IPS DF 19.7 (cell line): ENCODE measurements at places on chromosomes 12 and 14.

GRCh38 chr14:46769292-46769691 lies 117.7 kb upstream of the RPL10L start:
- no peak for DNase-seq

DNA sequence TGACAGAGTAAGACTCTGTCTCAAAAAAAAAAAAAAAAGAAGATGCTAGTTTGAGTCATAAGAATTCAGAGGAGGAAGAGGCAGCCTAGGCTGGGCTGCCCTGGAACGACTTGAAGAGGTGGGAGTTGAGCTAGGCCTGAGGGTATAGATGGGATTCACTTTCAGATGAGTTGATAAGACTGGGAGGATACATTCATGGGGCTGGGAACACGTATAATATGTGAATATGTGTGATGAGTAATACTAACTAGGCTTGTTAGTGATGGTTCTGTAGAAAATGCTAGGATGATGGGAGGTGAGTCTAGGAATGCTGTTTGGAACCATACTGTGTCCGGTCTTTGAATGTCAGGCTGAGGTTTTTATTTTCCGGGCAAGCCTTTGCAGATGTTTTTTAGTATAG lies 9.0 kb downstream of the PLEKHA5 start:
- no peak for DNase-seq

DNA sequence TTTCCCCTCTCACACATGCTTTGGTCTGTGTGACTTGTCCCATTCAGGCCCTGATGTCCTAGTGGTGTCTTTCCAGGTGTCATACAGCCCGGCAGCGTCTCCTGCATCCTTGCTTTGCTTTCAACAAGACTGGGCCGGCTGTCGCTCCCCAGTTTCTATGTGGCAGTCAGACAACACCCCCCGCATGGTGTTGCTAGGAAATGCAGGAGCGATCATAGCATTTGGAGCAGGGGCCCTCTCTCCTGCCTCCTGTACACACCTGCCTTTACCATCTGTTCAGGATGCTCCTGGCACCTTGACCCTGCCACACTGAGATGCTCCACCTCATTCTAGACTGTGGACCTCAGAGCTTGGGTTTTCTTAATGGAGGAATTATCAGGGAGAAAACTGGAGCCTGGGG lies 29.5 kb downstream of the CACNA1C start:
- no peak for DNase-seq

DNA sequence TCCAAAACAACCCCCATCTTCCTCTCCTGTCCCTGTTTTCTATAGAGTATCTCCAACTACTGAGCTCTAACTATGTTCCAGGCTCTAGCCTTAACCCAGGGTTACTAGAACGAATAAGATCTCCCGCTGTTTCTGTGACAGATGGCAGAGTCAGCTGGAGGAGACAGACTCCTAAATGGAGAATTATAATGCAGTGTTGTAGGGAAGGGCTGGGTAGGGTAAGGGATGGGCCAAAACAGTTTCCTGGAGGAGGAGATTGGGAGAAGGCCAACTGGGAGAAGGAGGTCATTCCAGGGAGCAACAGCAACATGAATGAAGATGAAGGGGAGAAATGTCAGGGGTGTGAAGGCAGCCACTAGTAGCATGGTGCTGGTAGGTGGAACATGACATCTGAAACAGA lies 73.4 kb upstream of the ANO4 start:
- DNase-seq: no peak

DNA sequence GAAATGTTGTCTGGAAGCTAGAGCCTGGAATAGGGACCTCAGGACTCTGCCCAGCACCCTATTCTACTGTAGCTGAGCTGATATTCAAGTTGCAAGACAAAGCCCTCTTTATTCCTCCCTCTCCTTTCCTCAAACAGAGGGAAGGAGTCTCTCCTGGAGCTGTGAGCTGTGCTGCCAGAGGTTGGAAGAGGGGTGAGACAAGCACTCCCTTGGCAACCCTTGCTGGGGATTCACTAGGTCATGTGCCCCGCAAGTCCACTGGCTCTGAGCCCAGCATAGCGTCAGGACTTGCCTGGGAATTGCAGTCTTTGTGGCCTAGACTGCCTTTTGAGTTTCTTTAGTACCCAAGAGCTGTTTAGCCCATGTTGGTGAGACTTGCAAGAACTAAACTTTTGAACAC lies 11.4 kb upstream of the ASCL1 start:
- DNase-seq: no peak

DNA sequence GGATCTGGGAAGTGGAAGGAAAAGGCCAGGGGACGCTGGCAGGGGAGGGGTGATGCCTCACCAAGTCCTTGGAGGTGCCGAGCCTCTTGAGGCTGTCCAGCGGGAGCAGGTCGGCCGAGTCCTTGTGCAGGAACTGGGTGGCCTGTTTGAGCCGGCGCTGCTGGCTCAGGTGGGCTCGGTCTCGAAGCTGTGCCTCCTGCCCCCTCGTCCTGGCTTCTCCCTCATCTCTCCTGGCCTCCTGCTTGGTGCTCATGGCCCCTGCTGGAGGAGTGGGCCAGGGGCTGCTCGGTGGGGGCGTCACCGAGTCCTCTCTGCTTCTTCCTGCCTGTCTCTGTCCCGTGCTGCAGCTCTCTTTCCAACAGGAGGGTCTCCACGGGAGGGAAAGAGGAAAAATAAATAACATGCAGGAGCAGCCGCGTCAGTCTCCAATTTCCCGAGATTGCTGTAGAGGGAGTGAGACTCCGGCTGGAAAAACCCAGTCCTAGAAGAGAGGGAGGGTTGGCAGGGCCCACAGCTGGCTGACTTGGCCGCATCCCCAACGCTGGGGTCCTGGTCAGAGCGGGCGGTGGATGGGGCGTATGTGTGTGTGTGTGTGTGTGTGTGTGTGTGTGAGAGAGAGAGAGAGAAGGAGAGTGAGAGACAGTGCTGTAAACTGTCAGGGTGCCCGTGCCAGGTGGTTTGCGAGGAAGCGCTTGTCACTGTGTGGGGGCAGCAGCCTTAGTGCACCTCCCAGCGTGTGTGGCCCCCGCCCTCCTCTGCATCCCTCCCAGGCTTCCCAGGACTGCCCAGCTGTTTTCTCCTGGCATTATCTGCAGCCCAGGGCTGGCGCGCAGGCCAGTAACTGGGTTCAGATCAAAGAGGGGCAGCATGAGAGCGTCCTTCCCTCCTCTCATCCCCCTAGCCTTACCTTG lies at the start of gene NRIP2:
TSS of gene NRIP2 (minus strand) at position 455 of the 911 bp plus-strand sequence. CDS start at position 403, 52 bp downstream.
- no peak for DNase-seq

- DNase-seq: no peak
Observed at GRCh38 chr14:44505588-44505987, 1.5 kb downstream of the FSCB start.

- DNase-seq: no peak
Observed at GRCh38 chr12:3405821-3406220, 85.2 kb upstream of the PRMT8 start.

GRCh38 chr14:93115069-93115820 lies 480 bp downstream of the ITPK1 start:
- DNase-seq: no peak

- no peak for DNase-seq
Observed at GRCh38 chr12:14289601-14290000, 75.9 kb upstream of the ATF7IP start.

- no peak for DNase-seq
Observed at GRCh38 chr12:11885261-11886038, 185.3 kb upstream of the BCL2L14 start.

DNA sequence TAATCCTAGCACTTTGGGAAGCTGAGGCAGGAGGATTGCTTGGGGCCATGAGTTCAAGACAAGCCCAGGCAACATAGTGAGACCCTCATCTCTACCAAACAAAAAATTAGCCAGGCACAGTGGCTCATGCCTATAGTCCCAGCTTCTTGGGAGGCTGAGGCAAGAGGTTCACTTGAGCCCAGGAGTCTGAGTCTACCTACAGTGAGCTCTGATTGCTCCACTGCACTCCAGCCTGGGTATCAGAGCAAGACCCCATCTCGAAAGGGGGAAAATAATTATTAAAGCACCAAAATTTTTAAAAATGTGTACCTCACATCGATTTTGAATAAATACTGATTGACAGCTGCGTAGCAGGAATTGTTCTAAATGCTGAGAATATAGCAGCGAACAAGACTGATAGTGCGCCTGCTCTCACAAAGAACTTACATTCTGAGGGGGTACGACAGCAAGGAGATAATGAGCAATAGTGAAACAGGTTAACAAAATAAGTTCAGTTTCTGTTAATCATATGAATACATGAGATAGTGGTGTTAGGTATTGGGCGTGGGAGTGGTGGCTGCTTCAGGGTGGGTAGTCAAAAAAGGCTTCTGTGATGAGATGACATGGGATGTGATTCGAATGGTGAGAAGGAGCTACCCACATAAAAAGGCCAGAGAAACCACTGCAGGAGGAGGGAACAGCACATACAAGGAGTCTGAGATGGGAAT lies 19.6 kb downstream of the HCFC2 start:
- DNase-seq: no peak

- DNase-seq: peak; percentile 45
Observed at GRCh38 chr12:112716099-112717093, 75.2 kb upstream of the RPH3A start.

- no peak for DNase-seq
Observed at GRCh38 chr12:68106160-68106559, 53.4 kb downstream of the IFNG start.

GRCh38 chr12:62434494-62435302 lies 31.9 kb upstream of the MON2 start:
- DNase-seq: no peak

DNA sequence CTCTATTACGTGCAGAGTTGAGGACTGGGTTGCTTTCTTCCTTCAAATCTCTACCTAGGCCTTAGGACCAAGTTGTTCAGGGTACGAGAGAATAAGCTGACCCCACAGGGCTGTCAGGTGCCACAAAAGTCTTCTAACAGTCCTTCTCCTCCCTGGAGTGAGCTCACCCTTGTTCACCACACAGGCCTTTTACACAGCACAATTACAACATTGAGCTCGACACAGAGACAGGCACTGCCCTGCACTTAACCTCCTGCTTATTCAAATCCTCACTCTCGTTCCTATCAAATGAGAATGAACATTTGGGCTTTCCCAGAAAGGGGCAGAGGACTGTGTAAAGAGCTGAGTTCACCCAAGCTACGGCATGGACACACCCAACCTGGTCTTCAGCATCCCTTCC lies 2.4 kb downstream of the GALNT6 start:
- no peak for DNase-seq

DNA sequence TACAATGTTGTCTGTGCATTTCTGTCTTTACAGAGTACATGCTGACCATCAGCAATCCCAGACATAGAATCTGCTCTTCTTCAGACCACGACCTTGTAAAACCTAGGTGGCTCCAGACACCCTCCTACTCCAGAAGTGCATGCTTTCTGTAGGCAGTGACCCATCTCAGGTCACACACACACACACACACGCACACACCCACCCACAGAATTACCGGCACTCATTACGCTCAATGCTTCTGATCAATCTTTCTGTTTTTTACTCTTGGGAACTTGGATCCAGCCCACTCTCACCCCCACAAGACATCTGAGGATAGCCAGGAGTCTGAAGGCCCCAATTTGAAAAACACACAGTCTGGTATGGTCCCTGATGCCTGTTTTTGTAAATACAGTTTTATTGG lies 7.5 kb upstream of the TSPAN9 start:
- DNase-seq: no peak

DNA sequence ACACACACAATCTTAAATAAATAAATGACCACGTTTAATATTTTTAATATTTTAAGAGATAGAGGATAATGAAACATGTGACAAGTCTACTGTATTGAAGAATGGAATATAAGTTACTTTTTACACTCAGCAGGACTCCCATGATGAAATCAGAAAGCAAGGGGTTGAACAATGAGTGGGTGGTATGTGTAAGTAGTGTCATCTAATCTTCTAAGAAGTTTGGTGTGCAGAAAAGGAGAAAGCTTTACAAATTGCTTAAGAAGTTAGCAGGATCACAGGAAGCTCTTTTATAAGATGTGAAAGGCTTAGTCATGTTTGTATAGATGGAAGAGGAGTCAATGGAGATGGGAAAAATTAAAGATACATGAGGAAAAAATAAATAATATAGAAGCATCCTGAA lies 47.8 kb downstream of the SLC15A5 start:
- DNase-seq: no peak

DNA sequence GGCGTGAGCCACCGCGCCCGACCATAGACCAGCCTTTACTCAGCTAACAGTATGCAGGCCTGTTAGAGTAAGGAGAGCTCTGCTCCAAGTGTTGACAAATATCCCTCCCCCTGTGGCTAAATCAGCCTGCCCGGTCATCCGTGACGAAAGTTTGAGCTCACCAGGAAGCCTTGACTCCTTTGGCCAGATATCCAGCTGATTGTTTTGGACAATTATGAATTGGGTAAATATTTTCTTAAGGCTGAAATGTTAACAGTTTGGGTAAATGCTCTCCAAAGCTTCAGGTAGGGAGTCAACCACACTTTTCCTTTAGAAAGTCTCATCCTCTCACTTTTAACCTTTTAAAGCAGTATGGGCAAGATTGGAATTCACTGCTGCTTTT lies 157.9 kb downstream of the PAWR start:
- DNase-seq: no peak

DNA sequence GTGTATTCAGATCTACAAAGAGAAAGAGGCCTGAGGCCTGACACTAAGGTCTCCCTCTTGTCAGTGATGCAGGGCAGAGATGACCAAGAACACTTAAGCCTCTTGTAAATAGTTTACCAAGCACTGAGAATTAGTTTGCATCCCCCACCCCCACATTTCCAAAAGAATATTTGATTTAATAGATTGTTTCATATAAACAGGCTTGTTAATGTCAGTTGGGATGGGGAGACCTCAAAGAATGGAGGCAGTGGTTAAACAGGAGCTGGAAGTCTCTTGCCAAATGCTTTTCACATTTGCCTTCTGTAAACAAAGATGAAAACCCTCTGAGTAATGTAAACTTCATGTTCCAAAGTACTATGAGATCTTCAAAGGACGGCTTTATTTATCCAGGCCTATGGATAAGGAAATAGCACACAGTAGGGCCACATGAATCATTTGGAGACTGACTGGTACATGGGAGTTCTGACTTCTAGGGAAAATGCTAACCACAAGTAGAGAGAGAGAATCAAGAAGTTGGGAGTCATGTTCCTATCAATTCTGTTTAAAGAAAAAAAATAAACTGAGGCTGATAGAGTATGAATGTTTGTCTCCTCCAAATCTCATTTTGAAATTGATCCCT lies 234.7 kb downstream of the ANO2 start:
- DNase-seq: no peak

- no peak for DNase-seq
Observed at GRCh38 chr12:40762072-40762471, 69.8 kb downstream of the CNTN1 start.

- DNase-seq: no peak
Observed at GRCh38 chr12:6312529-6313325, 2.2 kb downstream of the PLEKHG6 start.

GRCh38 chr12:68482660-68483059 lies 128.0 kb upstream of the RAP1B start:
- DNase-seq: no peak

GRCh38 chr14:33842299-33842698 lies 108.6 kb downstream of the EGLN3 start:
- DNase-seq: no peak

GRCh38 chr14:54116198-54116885 lies 159.7 kb upstream of the BMP4 start:
- no peak for DNase-seq

GRCh38 chr12:4900327-4900726 lies 9.4 kb upstream of the KCNA1 start:
- no peak for DNase-seq
